MV-4-11 (cell line): ENCODE measurements at places on chromosomes 2 and 18.

DNA sequence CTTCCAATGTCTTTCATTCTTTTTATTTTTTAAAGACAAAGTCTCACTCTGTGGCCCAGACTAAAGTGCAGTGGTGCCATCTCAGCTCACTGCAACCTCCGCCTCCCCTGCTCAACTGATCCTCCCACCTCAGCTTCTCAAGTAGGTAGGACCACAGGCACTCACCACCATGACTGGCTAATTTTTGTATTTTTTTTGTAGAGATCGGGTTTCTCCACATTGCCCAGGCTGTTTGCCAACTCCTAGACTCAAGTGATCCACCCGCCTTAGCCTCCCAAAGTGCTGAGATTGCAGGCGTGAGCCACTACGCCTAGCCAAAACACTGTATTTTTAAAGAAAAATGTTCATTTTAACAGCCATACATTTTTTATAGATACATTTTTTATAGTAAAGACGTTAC, 12.7 kb downstream of the GCKR start:
- no peak for DNase-seq

DNA sequence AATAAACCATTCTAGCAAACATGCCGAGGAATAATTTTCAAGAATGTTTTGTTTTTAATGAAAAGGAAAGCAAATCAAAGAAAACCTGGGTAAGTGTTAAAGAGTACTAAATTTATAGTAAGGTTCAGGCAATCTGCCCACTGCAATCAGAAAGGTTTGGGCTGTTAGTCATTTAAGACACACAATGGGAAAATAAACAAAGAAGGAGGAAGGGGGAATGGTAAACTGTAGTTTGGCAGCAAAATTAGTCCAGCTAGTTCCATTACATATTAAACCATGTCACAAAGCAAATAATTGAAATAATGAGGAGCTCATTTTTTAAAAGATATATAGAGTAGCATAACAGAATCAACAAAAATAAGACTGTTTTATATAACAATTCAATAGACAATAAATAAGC, 87.5 kb upstream of the COPS8 start:
- DNase-seq, result no peak

DNA sequence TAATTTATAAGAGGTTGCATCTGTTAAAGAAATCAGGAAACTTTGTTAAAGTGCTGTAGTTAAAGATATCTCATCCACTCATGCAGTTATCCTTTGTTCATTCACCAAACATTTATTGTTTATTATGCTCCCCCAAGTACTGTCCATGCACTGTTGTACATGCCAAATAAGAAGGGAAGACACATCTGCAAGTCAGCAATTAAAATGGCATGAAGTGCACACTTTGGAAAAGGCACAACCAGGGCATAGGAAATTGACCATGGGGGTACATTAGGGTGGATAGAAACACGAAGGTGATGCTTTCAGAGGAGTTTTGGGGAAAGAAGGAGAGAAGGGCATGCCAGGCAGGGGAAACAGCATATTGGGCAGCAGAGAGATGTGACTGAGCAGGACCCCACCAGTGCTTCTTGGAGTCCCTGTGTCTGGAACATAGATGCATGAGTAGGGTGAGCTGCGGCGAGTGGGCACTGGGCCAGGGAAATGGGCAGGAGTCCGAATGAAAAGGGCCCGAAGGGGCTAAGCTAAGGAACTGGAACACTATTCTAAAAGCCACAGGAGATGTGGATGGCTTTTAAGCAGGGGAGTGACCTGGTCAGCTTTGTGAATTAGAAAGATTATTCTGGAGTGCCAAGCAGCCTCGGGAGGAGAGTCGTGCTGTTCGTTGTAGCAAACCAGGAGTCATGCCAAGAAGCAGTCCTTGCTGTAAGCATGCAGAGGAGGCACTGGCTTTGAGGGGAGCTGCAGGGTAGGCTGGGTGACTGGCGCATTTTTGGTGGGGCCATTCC, 316.3 kb downstream of the AGPS start:
- no peak for DNase-seq

- DNase-seq, result no peak
These were observed 77.2 kb upstream of the TXNDC2 start for GRCh38 chr18:9808295-9809241.

DNA sequence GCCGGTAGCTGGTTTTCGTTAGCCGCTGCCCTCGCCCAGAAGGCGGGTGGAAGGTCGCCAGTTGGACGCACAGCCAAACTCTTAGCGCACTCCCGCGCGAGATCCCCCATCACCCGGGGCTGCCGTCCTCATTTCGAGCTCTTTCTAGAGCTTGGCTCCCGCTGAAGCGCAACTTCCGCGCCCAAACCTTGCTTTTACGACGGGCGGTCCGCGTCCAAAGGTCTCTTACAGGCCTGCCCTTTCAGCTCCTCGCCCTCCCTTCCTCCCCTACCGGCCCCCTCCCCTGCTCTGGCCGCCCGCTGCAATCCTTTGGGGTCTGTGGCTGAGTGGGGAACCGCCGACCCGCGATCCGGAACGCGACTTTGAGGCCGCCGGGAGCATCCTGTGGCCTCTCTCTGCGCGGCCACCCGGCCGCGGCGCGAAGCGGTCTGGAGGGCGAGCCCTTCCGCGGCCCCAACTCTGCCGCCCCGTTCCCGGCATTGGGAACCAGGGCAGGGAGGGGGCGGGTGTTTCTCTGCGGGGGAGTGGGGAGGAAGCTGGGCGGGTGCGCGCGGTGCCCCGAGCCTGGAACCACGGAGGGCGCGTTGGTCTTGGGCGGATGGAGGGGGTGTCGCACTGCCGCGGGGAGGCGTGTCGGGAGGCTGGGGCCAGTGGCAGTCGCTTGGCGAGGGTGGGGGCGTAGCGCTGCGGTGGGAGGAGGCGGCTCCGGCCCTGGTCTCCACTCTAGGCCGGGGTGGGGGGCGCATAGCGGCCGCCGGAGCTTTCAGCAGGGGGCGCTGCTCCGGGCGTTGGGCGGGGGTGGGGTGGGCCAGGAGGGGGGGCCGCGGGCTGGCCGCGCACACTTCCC, at the start of gene GDF7:
GDF7 (plus strand) TSS at position 841 of the 847 bp plus-strand sequence. CDS start 96 bp downstream, outside the sequence.
- no peak for DNase-seq

- DNase-seq, result no peak
These were observed 109.7 kb upstream of the GLI2 start for GRCh38 chr2:120625865-120626560.

GRCh38 chr2:234992196-234992595, 40.4 kb downstream of the SH3BP4 start:
- no peak for DNase-seq

- DNase-seq, result no peak
These were observed 6.1 kb downstream of the ZFP36L2 start for GRCh38 chr2:43220229-43220751.

DNA sequence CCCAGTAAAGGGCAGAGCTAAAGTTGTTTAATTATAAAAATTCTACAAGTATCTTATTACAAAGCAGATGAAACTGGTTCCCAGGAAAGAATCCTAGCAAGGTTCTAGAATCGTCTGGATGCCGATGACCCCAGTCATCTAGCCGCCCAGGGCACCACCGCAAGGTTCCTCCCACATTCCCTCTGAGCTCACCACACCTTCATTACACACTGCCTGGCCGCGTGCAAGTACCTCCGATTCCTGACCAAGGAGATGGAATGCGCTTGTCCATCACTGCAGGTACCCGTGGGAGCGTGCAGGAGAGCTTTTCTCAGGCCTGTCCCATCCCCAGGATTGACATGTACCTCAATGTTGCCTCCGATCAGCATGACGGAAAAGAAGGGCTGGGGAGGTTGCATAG, 158.5 kb downstream of the LAMA1 start:
- DNase-seq, result no peak

GRCh38 chr2:85435981-85436835, 17.7 kb downstream of the SH2D6 start:
- no peak for DNase-seq

- DNase-seq, result peak; percentile 87
These were observed 379.0 kb downstream of the SETBP1 start for GRCh38 chr18:45059695-45060094.

- DNase-seq, result no peak
These were observed 27.5 kb upstream of the CAB39 start for GRCh38 chr2:230685178-230685577.

GRCh38 chr18:76564655-76565237, 69.7 kb upstream of the ZNF516 start:
- peak; percentile 19 for DNase-seq

GRCh38 chr2:157821519-157822131, 54.5 kb downstream of the ACVR1 start:
- DNase-seq, result no peak

DNA sequence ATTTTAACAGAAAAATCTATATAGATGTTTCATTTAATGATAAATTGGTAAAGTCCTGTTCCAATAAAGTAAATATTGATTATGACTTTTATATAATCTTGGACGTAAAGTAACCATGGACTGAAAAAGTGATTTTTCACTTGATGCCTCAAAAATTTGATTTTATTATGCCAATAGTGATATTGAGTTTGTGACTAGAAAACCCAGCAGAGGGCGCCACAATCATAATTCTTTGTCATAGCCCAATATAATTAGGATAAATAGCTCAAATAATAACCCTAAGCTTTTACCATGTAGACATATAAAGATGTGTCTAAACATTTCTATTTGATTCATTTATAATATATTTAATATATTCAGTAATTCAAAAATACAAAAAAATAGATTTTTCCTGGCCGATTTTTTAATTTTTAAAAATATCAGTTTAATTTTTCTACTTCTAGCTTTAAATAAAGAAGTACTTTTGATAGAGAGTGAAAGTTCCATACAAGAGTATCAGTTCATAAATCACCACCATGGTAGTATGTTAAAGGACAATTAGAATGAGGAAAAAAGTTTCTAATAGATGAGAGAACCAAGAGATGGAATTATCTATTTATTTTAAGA, 30.7 kb downstream of the CAMKMT start:
- no peak for DNase-seq
